ENCODE measurements at places on chromosomes 1 and 21.

GRCh38 chr1:155925506-155925905 is 8.7 kb downstream of the KHDC4 start:
- no peak for DNase-seq

GRCh38 chr1:37149296-37149695 is 115.0 kb upstream of the GRIK3 start:
- DNase-seq, result no peak

DNA sequence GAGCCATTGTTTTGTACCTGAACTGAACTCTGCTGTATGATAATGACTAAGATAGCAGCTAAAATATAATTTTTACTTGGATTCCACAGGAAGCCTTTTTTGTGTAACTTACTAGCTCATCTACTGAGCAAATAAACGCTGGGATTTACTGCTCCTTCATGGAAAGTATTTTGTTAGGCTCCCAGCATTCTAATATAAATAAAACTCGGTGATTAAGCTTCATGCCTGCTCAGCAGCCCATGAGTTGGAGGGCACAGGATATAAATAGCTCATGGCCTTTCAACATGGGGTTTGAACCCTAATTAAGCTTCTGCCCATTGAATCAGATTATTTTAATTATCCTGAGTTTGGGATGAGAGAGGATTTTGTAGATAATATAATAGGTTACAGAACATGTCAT is 180.0 kb downstream of the PCP4 start:
- no peak for DNase-seq

GRCh38 chr1:218459450-218459849 is 114.3 kb downstream of the TGFB2 start:
- peak; percentile 69 for DNase-seq

- DNase-seq, result no peak
These were observed 149.5 kb downstream of the NPHP4 start for GRCh38 chr1:5842679-5843078.

GRCh38 chr1:61481315-61481715 is 243.6 kb downstream of the TM2D1 start:
- no peak for DNase-seq

- no peak for DNase-seq
These were observed 20.9 kb upstream of the LRRC8B start for GRCh38 chr1:89503690-89504089.

GRCh38 chr1:10945991-10946509 is 66.4 kb upstream of the TARDBP start:
- no peak for DNase-seq

DNA sequence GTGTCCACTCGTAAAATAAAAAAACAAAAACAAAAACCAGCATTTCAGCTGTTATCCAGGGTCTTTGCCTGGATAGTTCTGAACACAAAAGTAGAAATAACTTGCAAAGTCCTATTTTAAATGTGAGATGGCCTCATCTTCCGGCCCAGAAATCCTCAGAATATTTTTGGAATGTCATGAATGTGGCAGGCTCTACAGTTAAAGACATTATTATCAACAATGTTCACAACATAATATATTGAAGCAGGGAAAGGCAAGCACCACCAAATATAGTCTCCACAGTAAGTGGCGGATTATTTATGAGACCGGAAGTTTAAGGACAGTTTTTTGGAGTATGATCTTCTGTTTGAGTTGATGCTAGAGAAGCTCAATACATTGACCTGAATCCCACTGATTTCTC is 1.2 kb upstream of the C1orf198 start:
- DNase-seq, result peak; percentile 68

- DNase-seq, result no peak
These were observed 24.7 kb upstream of the LRRC47 start for GRCh38 chr1:3821004-3821403.

DNA sequence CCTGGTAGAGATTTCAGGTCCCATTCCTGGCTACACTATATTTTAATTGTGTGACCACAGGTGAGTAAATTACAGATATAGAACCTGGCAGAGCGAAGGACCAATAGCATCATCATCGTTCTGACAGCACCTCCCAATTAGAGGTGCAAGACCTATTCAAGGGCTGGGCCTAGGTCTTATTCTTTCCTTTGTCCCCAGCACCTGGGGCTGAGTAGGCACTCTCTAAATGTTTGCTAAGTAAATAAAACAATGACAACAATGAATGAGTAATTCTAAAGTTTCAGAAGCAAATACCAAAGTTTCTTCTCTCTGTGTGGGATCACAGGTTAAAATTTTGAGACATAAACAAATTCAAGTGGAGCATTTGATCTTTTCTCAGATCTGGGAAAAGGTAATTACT is 32.7 kb downstream of the BEND5 start:
- no peak for DNase-seq

DNA sequence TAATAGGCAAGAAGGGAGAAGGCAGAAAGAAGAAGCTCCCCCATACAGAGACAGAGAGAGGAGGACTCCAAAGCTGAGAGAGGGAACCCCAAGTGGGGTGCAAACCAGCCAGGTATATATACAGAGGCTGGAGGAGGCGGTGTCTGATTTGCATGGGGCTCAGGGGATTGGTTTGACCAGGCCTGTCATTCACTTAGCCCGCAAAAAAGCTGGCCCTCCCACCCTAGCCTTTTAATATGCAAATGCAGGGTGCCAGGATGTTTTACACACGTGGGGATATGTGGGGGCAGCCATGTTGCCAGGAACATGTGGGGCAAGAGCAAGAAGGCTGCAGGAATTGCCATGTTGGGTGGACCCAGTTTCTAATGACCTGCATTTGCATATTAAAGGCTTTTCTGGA is 37.0 kb upstream of the TENT5B start:
- no peak for DNase-seq

GRCh38 chr1:169892927-169893644 is 610 bp downstream of the SCYL3 start:
- DNase-seq, result peak; percentile 46

DNA sequence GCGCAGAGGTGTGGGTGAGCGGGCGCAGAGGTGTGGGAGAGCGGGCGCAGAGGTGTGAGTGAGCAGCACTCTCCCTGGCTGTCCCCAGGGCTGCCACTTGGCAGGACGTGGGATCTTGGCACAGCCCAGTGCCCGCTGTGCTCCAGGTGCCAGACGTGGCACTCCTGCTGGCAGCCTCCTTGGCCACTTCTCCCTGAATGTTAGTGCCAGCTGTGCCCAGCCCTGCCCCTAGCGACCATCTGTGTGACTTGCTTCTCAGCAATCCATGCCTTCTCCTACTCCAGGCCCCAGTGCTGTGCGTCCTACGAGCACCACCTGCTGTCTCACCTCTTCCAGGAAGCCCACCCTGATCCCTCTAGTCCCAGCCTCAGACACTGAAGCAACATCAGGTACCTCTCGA is 30.5 kb downstream of the KRTAP10-1 start:
- DNase-seq, result no peak

GRCh38 chr1:226372885-226373284 is 35.0 kb downstream of the PARP1 start:
- DNase-seq, result no peak

DNA sequence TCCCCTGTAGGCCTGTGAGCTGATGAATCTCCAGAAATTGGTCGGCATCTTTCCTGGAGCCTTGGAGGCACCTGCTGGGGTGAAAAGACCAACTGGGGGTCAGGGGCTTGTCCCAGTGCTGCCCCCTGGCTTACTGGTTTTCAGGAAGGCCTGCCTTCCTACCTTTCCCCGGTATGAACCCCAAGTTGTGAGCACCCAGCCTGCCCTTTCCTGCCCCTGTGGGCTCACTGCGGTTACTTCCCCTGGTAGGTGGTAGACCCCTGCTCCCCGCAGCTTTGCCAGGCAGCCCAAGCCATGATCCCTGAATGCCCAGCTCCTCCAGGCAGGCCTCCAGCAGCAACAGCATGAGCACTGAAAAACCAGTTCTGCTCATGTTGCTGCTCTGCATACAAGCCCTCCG is 10.2 kb downstream of the DMRTB1 start:
- DNase-seq, result no peak

- peak; percentile 31 for DNase-seq
These were observed 154.1 kb downstream of the TGFBR3 start for GRCh38 chr1:91731815-91732214.

DNA sequence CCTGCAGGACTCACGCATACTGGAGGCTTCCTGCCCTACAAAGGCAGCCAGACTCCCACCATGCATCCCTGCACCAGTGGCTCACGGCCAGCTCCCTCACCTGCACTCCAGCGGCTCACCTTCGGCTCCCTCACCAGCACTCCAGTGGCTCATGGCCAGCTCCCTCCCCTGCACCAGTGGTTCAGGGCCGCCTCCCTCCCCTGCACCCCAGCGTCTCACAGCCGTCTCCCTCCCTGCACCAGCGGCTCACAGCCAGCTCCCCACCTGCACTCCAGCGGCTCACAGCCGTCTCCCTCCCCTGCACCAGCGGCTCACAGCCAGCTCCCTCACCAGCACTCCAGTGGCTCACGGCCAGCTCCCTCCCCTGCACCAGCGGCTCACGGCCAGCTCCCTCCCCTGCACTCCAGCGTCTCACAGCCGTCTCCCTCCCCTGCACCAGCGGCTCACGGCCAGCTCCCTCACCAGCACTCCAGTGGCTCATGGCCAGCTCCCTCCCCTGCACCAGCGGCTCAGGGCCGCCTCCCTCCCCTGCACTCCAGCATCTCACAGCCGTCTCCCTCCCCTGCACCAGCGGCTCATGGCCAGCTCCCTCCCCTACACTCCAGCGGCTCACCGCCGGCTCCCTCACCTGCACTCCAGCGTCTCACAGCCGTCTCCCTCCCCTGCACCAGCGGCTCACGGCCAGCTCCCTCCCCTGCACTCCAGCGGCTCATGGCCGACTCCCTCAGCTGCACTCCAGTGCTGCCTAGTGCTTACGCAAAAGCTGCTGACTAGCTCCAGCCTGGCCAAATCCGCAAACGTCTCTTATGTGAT is 324.5 kb downstream of the NPHP4 start:
- DNase-seq, result no peak

All from choroid plexus epithelial cell (primary cell).